ENCODE measurements at places on chromosomes 6 and 20. TPM values are rescaled to one million over a fixed set of nuclear protein-coding genes. Genes with fewer than 3 reads are reported as not detected.

TMEM170B gene
- 12.4 TPM for total RNA-seq

ABHD16B gene
- not detected for total RNA-seq

DNA sequence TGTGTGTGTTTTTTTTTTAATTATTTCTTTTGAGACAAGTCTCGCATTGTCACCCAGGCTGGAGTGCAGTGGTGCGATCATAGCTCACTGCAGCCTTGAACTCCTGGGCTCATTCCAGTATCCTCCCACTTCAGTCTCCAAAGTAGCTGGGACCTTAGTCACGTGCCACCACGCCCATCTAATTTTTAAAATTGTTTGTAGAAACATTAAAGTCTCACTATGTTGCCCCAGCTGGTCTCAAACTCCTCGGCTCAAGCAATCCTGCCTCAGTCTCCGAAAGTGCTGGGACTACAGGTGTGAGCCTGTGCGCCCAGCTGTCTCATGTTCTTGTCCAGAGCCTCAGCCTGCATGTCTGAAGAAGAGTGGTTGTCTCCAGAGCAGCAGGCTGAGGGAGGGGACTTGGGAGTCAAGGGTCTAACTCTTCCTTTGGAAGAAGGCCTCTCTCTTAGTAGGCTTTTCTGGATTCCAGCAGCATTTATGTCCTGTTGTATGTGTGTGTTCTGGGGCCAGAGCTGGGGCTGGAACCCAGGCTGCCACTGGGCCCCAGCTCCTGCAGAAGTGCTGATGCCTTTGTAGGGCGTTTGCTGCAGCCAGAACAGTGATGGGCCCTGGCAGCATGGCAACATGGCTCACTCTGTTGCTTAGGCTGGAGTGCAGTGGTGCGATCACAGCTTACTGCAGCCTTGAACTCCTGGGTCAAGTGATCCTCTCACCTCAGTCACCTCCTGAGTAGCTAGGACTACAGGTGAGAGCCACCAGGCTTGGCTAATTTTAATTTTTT is 5.4 kb downstream of the DNMT3B start:
- DNase-seq, result no peak

GRCh38 chr6:5752391-5752680 is 254.4 kb downstream of the NRN1 start:
- DNase-seq, result no peak

GRCh38 chr20:60053125-60053817 is 95.0 kb downstream of the CDH26 start:
- DNase-seq, result no peak
